ENCODE measurements at places on chromosomes 7 and 10. TPM values are rescaled to one million over a fixed set of nuclear protein-coding genes. Genes with fewer than 3 reads are reported as not detected.

DNA sequence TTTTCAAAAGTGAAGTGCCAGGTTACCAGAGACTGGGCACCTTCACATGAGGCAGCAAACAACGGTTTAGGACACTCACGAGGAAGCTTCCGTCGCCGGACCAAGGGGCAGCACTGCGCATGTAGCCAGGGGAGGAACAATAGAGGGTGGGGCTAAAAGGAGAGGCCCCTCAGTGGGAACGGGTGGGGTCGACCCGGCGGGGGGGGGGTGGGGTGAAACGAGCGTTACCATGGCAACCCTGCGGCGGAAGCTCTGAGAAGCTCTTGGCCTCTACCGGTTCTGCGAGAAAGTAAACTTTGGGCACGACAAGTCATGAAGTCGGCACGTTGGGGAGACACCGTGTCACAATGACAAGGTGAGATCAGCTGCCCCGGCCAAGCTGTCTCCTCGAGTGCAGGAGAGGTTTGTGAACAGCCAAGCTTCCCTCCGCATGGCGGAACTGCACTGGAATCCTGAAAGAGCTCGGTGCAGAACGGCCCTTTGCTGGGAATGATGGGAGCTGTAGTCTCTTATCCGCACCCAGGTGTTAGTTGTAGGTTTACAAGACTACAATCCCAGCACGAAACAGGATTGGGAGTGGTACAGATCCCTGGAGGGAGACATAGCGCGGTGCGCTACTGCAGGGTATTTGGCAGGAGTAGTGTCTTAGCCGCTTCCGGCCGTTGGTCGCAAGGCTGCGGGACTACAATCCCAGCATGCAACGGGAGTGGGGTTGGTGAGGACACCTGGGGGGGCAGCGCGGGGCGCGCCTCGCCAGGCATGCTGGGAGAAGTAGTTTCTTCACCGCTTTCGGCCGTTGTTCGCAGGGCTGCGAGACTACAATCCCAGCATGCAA lies 72.8 kb upstream of the ZNF722 start:
- DNase-seq, result peak; percentile 0

GRCh38 chr7:14341200-14341775 lies 351.8 kb upstream of the ETV1 start:
- no peak for DNase-seq

Gene KLLN
- 0.47 TPM for total RNA-seq

DNA sequence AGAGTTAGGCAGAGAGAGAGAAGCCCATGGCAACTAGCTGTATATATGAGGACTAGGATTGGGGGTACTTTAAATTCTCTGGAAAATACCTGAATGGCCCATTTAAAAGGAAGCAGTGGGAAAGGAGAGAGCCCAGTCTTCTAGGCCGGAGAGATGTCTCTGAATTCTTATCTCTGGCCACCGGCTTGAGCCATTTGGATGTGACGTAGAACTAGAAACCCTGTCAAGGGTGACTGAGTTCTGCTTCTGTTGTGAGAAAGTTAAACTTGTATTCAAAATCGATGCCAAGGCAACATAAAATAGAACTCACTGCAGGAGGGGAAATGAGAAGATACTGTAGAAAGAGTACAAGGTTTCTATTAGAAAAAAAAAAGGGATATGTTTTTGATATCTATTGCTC lies 6.3 kb upstream of the GSTK1 start:
- DNase-seq, result no peak

Gene CYP2C8
- under 0.01 TPM for total RNA-seq

Gene PTF1A
- not detected for total RNA-seq

GRCh38 chr10:30846710-30847109 lies 185.0 kb downstream of the ZNF438 start:
- no peak for DNase-seq

DNA sequence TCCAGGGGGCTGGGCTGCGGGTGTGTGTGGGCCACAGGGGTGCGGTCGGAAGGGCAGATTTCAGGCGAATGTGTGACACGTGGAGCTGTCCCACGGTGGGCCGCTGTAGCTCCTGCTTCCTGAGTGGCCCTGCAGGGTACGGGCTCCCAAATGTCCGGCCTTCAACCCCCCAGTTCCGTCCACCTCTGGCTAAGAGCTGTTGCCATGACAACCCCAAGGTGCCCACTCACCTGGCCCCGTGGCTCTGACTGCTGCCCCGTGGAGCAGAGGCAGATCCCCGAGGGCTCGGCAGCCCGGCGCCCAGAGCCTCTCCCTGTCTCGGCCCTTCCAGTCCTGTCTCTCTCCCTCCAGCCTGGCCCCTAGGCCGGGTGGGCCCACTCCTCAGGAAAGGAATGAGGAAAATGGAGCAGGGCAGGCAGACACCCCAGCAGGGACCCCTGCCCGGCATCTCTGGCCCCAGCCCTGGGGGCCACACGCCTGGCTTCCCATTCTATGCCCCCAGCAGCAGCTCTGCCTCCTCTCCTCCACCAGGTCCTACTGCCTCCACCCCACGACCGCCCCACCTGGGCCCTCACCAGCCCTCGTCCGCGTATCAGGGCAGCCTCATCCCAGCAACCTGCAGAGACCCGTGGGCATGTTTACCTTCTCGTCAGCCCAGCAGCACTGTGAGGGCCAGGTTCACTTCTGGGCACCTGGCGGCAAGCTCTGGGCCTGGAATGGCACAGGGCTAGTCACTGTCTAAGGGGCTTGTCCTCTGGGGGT lies 215.6 kb downstream of the ELFN1 start:
- no peak for DNase-seq

DNA sequence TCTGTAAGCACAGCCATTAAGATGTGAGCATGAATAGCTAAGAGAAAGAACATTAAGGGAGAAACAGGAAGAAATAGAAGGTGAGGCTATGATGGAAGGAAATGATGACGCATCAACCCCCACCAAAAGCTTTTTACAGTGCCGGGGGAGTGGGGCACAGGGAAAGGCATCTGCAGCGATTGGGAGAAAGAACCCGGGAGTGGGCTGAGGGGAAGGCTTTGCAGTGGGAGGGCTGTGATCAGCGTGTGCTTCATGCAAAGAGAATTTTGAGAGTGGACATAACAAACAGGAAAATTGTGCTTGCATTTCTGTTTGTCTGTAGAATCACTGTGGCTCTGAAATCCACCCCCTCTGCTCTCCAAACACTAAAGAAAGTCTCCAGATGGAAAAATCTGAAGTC lies 250.8 kb downstream of the KCNMA1 start:
- peak; percentile 62 for DNase-seq

Gene SPDYE16
- total RNA-seq, result not detected

Gene HOXA10
- 3.7 TPM for total RNA-seq

Gene MPLKIP
- 12.5 TPM for total RNA-seq

- DNase-seq, result no peak
These were observed 1174.6 kb upstream of the C7orf33 start for GRCh38 chr7:147415991-147416390.

DNA sequence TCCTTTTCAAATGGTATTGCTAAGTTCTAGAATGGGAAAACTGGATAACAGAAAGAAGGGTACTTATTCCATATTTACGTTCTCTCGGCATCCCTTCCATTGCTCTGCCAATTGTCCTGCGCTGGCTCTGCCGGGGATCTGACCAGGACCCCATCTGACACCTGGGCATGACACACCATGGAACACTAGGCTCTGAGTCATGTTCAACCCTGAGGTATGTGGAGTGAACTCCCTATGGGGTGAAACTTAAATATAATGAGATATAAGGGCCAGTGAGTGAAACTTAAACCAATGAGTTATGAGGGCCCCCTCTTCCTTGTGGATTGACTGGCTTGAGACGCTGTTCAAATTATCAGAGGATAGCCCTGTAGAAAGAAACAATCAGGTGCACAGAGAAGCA lies 55.1 kb upstream of the ZEB1 start:
- DNase-seq, result no peak

DNA sequence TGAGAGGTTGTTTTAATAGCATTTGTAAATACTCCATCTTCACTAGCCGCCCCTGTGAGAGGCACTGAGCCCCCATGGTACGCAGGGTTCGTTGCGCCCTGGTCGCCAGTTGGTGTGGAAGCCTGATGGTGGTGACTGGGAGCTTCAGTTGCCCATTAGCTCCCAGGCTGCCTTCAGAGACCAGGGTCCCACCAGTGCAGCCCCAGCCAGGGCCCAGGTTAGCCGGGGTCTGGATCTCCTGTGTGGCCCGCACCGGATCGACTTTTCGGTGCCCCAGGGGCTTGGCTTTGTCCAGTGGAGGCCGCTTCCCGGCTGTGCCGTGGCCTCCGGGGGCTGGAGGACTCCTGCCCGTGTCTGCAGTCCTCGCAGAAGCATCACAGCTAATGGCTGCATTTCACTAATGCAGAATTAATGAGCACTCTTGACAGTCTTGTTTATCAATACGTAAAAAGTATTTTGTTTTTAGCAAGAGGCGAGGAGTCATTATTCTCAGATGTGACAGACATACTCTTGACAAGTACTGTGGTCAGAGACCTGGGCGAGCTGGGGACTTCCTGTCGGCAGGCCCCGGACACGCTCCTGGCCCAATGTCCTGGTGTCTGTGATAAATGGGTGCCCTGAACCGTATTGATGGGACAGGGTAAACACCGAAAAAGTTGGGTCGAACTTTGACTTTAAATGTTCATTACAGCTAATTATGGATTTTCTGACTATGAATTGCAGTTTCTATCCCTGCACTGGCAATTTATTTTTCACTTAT lies 99.8 kb downstream of the NKX6-2 start:
- DNase-seq, result no peak

DNA sequence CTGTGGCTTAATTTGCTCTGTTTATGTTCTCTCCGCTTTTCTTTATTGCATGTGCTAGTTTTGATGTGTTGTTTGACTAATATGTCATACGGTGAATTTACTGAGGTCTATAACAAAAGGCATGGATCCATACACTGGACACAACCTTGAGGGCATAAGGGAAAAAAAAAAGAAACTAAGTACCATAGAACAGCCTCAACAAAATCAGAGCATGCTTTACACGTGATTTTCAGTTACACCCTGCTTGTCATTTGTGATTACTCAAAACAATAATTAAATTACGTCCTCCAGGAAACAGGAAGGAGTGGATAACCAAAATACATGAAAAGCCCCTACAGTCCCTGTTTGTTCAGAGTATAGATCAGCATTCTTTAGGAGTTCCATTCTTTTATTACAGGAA lies 150.5 kb downstream of the CRPPA start:
- no peak for DNase-seq

Gene SPRN
- under 0.01 TPM for total RNA-seq

- no peak for DNase-seq
These were observed 67.8 kb upstream of the AKR1E2 start for GRCh38 chr10:4758256-4758655.

GRCh38 chr7:151394076-151395035 lies 15.5 kb downstream of the WDR86 start:
- DNase-seq, result no peak

GRCh38 chr7:148264933-148265557 lies 325.5 kb upstream of the C7orf33 start:
- DNase-seq, result peak; percentile 50

DNA sequence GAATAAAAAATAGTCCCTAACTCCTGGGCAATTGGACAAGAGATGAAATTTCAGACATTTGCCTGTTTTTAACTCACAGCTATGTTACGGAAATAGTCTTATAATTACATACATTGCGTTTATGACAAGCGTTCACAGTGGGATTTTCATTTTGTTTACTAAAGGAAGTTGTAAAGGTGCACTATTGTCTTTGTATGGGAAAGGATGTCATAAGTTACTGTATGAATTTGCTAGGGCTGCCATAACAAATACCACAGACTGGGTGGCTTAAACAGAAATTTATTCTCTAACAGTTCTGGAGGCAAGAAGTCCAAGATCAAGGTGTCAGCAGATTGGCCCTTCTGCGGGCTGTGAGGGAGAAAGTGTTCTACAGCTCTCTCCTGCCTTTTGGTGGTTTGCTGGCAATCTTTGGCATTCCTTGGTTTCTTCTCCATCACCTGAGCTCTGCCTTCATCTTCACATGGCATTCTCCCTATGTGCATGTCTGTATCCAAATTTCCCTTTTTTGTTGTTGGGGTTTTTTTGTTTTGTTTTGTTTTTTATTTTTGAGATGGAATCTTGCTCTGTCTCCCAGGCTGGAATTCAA lies 5.6 kb downstream of the NFE2L3 start:
- DNase-seq, result peak; percentile 39

- DNase-seq, result no peak
These were observed 205.4 kb upstream of the VSTM2A start for GRCh38 chr7:54336800-54337199.

Gene ENKUR
- total RNA-seq, result 0.17 TPM

DNA sequence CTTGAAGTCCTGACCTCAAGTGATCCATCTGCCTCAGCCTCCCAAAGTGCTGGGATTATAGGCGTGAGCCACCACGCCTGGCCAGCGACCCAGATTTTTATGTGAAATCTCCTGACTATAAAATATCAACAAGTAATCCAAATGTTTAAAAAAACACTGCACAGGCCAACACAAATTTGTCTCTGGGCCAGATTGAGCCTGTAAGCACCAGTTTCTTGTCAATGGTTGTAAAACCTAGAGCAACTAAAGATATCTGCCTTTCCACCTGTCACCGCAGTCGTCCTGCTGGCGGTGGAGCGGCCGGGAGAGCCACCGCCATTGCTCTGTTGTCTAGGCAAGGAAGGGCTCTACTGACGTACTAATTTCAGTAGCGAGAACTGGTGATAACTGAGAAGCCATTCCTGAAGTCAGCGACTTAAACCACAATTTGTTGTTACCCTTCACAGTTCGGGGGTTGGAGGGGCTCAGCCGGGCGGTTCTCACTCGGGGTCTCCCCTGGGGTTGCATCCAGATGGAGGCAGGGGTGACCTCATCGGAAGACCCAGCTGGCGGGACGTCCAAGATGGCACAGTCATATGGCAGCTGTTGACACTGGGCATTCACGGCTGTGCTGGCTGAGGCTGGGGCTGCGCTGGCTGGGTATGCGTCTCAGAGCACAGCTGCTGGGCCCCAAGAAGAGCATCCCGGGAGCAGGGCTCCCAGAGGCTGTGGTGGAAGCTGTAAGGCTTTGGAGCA lies 55.2 kb upstream of the PDGFA start:
- no peak for DNase-seq

Gene INPP5F
- 20.8 TPM for total RNA-seq

- DNase-seq, result no peak
These were observed 28.0 kb upstream of the CPN1 start for GRCh38 chr10:100109670-100110069.

Gene TMEM236
- 0.17 TPM for total RNA-seq

Gene PPIA
- total RNA-seq, result 4,000 TPM

- no peak for DNase-seq
These were observed 4.7 kb downstream of the POT1 start for GRCh38 chr7:124924906-124925305.

Gene LGI1
- total RNA-seq, result not detected

Gene SEC23IP
- total RNA-seq, result 43.3 TPM

Gene MSS51
- 1.5 TPM for total RNA-seq

Gene IL6
- 1.0 TPM for total RNA-seq

DNA sequence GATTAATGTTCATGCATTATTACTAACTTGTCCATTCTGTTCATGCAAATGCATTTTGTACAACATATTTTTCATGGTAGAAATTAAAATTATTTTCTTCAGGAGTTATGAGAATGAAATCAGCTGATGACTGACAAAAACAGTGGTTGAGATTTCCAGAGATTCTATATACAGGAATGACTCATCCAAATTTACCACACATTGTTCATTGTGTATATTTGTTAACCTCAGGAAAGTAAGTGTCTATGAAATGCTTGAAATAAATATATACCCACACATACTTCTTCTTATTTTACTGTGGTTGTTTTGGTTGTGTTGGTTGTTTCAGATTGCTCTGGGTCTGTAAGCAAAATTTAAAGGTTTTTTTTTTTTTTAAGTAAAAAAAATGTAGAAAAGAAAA lies 108.1 kb upstream of the SP8 start:
- DNase-seq, result no peak

GRCh38 chr7:74443543-74444247 lies 10.0 kb upstream of the GTF2IRD1 start:
- DNase-seq, result no peak

- peak; percentile 19 for DNase-seq
These were observed 769 bp upstream of the ELFN1 start for GRCh38 chr7:1669064-1669951.
